T-cell (primary cell): ENCODE measurements at places on chromosomes 1 and 21. TPM values are rescaled to one million over a fixed set of nuclear protein-coding genes. Genes with fewer than 3 reads are reported as not detected.

PYHIN1 gene
- total RNA-seq: 32.6 TPM

EFNA3 gene
- total RNA-seq: not detected

TNFRSF18 gene
- 11.3 TPM for total RNA-seq

OR2M5 gene
- total RNA-seq: not detected

IER5 gene
- 32.2 TPM for total RNA-seq

KIAA1614 gene
- total RNA-seq: 0.38 TPM

CFHR1 gene
- not detected for total RNA-seq

DNA sequence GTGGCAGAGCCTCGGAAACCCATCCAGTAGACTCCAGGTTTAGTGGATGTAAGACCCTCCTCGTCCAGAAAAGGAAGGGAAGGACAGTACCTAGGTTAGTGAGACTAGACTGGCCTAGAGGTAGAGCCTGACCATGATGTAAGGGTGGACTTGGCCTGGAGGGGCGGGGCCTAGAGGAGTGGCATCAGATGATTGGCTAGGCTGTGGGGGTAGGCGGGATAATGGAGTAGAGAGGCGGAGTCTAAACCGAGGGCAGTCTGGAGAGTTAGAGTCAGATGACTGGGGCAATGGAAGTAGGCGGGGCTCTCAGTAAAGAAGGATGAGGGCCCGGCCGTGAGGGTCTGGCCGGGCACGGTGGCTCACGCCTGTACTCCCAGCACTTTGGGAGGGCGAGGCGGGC lies 70.1 kb downstream of the EPHB2 start:
- H3K4me1 ChIP-seq: no peaks in the 10 kb centered on the region
- no peaks in the 10 kb centered on the region for H3K36me3 ChIP-seq
- H3K4me3 ChIP-seq: no peak overlapping the region
- peaks cover 39% of the 10 kb centered on the region for H3K27me3 ChIP-seq
- H3K27ac ChIP-seq: no peak overlapping the region
- DNase-seq: no peak

GRCh38 chr1:159915571-159916241 lies 9.6 kb downstream of the TAGLN2 start:
- no peak overlapping the region for H3K27ac ChIP-seq
- no peak overlapping the region for H3K4me3 ChIP-seq
- H3K4me1 ChIP-seq: peaks cover 69% of the 10 kb centered on the region
- no peaks in the 10 kb centered on the region for H3K27me3 ChIP-seq

DNA sequence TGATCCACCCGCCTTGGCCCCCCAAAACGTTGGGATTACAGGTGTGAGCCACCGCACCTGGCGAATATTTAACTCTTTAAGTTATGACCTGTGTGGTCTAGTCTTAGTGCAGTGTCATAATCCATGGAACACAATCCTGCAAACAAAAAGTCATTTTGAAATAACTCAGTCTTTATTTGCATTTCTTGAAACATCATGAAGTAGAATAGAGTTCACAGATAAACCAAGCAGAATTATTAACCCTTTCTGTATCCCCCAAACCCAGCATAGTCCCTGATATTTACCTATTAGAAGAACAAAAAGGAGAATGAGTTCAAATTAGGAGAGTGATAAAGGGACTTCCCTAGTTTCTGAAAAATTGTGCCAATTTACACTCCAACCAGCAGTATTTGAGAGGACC lies 19.9 kb downstream of the ZYG11B start:
- no peak overlapping the region for H3K27ac ChIP-seq
- no peaks in the 10 kb centered on the region for H3K36me3 ChIP-seq
- H3K4me3 ChIP-seq: no peak overlapping the region
- no peaks in the 10 kb centered on the region for H3K4me1 ChIP-seq
- H3K27me3 ChIP-seq: no peaks in the 10 kb centered on the region
- DNase-seq: no peak

DNA sequence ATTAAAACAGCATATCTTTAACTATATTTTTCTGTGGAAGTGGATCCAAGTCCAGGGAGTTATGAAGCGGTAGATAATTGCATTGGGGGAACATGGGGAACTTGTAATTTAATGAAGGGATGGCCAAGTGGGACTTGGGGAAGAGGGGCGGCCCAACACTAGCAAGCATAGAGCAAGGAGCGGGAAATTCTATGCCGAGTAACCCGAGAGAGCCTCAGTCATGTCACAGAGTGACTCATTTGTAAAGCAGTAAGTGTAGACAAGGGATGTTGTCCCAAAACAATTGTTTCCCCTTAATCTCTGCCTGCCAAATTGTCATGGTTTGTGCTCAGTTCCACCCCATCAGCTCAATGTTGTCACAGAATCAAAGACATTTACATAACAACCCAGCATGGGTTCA lies 620.1 kb downstream of the AJAP1 start:
- no peaks in the 10 kb centered on the region for H3K4me1 ChIP-seq
- H3K27me3 ChIP-seq: no peaks in the 10 kb centered on the region
- H3K36me3 ChIP-seq: no peaks in the 10 kb centered on the region
- no peak for DNase-seq

DNA sequence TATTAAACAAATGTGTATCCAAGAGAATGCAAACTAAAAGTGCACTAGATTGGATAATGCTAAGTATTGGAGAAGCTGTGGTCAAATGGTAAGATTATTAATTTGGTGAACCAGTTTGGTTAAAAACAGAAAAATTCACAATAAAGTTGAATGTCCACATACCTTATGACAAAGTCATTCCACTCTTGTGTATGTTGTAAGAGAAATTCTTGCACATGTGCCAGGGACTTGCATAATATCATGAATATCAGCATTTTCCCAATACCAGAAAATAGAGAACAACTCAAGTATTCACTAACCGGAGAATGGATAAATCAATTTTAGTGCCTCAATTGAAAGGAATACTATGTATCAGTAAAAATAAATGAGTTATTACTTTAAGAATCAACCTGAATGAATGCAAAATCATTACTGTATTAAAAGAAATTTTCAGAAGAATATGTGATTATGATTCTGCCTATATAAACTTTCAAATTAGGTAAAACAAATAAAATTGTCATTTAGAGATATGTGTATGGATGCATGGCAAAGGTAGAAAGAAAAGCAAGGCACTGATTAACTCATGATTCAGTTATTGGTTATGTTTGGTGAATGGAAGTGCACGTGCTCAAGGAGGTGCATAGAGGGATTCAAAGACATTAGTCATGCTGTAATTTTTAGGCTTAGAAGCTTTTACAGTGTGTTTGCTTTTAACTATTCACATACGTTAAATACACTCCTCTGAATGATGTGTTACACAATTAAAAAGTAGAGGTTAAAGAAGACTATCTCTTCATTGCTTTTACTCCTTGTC lies 217.4 kb upstream of the KCNK2 start:
- no peaks in the 10 kb centered on the region for H3K27me3 ChIP-seq
- no peaks in the 10 kb centered on the region for H3K4me1 ChIP-seq
- H3K27ac ChIP-seq: no peak overlapping the region
- no peak overlapping the region for H3K4me3 ChIP-seq
- DNase-seq: no peak

DNA sequence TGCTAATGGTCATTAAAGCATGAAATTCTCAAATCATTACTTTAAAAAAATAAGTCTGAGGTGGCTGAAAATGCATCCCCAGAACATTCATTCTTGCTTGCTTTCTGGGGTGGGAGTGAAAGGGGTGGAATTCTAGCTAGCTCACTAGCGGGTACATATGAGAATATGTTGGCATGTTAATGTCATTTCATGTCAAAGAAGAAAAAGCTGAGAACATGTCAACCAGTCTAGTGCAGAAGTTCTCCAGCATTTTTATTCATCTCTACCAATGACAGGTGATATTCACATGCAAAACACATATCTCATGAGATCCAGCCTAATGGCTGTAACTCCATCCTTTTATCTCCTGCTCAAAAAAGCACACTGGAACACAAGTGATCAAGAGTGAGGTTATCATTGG lies 49.1 kb downstream of the ZNHIT6 start:
- DNase-seq: no peak
- H3K4me3 ChIP-seq: no peak overlapping the region

- no peaks in the 10 kb centered on the region for H3K4me1 ChIP-seq
- H3K4me3 ChIP-seq: no peak overlapping the region
- no peaks in the 10 kb centered on the region for H3K27me3 ChIP-seq
Observed at GRCh38 chr21:35394634-35395369, 345.7 kb upstream of the RUNX1 start.

- H3K27me3 ChIP-seq: no peaks in the 10 kb centered on the region
- no peak for DNase-seq
- H3K4me3 ChIP-seq: no peak overlapping the region
- H3K4me1 ChIP-seq: no peaks in the 10 kb centered on the region
Observed at GRCh38 chr1:157077394-157077793, 22.2 kb downstream of the ETV3L start.

DNA sequence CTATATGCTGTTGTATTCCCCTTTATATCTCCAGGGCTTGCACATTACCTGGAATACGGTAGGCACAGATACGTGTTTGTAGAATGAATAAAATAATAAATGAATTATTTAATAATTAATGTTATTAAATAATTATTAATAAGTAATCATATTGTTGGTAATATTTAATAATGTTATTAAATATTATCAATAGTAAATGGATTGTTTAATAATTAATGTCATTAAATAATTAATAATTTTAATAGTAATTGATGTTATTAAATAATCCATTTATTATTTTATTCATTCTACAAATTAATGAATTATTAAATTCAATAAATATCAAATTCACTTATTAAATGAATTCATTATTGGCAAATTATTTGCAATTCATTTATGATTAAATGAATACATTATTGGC lies 175.1 kb downstream of the MATN1 start:
- H3K27me3 ChIP-seq: no peaks in the 10 kb centered on the region
- no peak for DNase-seq
- H3K4me1 ChIP-seq: no peaks in the 10 kb centered on the region
- no peaks in the 10 kb centered on the region for H3K36me3 ChIP-seq

DNA sequence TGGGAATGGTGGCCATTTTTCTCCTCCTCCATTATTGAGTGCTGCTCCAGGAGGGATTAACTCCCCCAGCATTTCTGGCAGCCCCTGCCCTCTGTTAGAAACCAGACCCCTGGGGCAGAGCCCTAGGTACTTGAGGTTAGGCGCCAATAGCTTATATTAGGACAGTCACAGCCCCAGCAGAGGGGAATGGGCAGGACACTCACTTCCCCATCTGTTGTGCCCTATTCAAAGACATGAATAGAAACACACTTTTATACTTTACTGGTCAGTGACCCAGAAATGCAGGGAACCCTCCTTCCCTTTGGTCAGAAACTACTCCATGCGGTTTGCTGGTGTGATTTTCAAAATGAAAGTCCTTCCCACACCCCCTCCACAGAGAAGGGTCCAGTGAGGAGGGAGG lies 267.7 kb downstream of the PTBP2 start:
- no peaks in the 10 kb centered on the region for H3K27me3 ChIP-seq
- H3K36me3 ChIP-seq: no peaks in the 10 kb centered on the region
- no peak for DNase-seq
- no peak overlapping the region for H3K27ac ChIP-seq

GRCh38 chr1:65108025-65108642 lies 39.9 kb upstream of the AK4 start:
- H3K36me3 ChIP-seq: no peaks in the 10 kb centered on the region
- H3K27ac ChIP-seq: no peak overlapping the region
- no peak for DNase-seq
- H3K27me3 ChIP-seq: peaks cover 22% of the 10 kb centered on the region
- no peaks in the 10 kb centered on the region for H3K4me1 ChIP-seq

GRCh38 chr1:113303267-113303666 lies 87.0 kb upstream of the MAGI3 start:
- H3K36me3 ChIP-seq: no peaks in the 10 kb centered on the region
- no peak for DNase-seq
- no peak overlapping the region for H3K27ac ChIP-seq
- H3K27me3 ChIP-seq: no peaks in the 10 kb centered on the region
- H3K4me3 ChIP-seq: no peak overlapping the region
